ENCODE measurements at places on chromosomes 5 and 9.

DNA sequence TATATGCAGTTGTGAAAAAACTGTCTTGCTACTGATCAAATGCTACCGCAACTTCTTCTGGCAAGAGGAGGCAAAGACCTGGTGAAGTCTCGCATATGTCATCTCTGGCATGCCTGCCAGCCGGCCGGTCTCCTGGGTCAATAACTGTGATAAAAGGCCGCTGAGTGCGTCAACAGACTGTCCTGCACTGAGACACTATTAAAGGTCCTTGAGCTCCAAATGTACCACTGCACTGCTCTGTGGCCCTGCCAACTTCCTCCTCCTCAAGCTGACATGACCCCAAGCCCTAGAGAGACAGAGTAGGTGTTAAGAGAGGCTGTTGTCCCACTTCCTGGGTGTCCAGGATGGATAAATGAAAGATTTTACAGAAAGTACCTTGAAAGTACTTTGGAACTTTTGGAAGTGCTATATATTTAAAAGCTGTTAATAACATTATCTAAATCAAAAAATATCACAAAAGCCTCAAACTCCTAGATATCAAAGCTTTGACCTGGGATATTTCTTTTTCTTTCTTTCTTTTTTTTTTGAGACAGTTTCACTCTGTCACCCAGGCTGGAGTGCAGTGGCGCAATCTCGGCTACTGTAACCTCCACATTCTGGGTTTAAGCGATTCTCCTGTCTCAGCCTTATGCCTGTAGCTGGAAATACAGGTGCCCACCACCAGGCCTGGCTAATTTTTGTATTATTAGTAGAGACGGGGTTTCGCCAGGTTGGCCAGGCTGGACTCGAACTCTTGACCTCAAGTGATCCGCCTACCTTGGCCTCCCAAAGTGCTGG is 31.5 kb downstream of the RAPGEF1 start:
- DNase-seq: no peak

DNA sequence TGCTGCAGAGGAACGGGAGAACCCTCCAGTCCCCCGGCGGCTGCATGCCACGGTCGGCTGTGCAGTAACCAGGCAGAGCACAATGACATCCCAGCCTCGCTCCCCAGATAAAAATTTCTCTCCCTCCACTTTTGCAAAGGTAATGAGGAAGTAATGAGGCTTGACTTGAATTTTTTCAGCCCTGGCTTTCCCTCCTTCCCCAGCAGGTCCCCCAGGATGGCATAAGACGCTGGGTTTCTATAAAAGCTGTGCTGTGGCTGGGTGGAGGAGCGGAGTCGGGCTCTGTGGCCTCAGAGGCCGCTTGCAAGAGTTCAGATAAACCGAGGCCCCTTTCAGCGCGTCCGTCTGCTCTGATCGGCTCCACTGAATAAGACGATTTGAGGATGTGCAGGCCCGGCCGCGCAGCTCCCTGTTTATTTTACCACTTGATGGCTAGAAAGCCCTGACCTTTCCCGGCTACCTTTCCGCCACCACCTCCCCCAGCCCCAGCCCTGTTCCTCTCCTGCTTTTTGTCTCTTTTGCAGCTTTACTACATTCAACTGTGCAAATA is 351.9 kb upstream of the IRX2 start:
- DNase-seq: no peak

GRCh38 chr5:111933086-111933485 is 176.1 kb upstream of the NREP start:
- no peak for DNase-seq

GRCh38 chr9:21802418-21803000 is at the start of gene MTAP:
Gene MTAP, plus strand, starts transcription at chr9:21802636. Its CDS starts 113 bp downstream, at chr9:21802749.
- DNase-seq: peak; percentile 43

DNA sequence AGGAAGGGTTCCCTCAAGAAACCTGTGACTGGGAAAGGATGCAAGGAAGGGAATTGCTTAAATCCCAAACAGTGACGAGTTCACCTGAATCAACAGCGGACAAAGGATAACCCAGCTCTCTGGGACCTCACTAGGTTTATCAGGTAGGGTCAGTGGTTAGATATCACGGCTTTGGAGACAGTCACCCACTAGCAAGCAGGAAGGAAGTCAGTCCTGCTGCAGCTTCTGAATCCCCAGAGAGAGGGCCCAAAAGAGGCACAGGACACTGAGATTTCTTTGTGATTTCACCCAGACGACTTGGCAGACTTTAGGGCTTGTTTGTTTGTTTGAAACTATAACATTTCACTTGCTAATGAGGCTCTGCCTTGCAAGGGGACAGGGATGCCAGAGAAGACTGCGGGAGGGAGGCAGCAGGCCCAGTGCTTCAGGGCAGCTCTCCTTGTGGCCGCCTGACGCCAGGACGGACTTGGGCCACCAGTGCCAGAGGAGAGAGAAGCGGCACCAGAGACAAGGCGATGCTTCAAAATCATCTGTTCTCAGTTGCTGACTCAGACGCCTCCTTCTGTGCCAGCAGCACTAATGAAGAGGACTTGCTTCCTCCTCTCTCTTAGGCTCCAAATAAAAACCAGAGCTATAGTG is 275.6 kb upstream of the SLC30A5 start:
- no peak for DNase-seq

DNA sequence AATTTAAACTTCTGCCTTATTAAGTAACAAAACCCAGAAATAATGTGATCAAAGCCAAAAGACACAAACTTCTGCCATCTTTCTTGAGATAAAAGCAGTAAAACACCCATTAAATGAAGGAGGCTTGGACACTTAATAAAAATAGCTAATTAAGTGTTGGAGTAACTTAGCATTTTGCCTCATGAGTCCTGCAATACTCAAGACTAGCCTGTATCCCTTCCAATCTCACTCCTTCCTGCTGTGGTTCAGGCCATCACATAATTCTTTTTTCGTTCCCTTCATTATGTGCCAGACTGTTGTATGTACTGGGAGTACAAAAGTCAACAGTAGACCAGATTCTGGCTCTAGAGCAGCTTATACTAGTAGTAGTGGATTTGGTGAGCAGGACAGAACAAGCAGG is 250.2 kb downstream of the NFIB start:
- DNase-seq: no peak

DNA sequence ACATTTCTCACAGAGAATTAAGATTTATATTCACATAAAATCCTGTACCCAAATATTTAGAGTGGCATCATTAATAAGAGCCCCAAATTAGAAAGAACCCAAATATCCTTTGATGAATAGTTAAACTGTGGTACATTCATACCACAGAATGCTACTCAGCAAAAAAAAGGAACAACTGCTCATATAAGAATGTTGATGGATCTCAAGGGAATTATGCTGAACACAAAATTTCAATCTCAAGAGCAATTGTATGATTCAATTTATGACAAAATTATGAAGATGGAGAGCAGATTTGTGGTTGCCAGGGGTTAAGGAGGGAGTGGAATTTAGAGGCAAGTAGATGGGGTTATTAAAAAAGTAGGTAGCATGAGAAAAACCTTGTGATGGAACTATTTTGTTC is 4.5 kb upstream of the PAIP1 start:
- DNase-seq: no peak

- no peak for DNase-seq
These were observed 418.4 kb upstream of the SGCD start for GRCh38 chr5:155908543-155908942.

- DNase-seq: no peak
These were observed 215.5 kb upstream of the ACTBL2 start for GRCh38 chr5:57698086-57698485.

Data from SIG-M5 (cell line).